Posterior cingulate gyrus (tissue), 11 donors: ENCODE measurements at places on chromosomes 3 and 15.

- DNase-seq = no peak
Measured at GRCh38 chr3:112074616-112075497, 11.3 kb upstream of the C3orf52 start.

DNA sequence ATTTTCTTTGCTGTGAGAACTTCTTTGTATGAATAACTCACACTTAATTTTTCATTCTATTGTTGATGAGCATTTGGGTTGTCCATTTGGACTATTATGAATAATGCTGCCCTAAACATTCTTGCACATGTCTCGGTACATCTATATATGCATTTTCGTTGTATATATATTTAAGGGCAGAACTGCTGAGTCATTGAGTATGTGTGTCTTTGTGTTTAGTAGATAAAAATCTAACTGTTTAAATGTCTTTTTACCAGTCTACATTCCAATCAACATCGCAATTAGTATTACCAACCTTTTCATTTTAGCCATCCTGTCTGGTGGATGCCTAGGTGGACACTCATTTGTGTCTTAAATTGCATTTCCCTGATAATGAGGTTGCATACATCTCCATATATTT is 144.4 kb downstream of the UACA start:
- no peak for DNase-seq

DNA sequence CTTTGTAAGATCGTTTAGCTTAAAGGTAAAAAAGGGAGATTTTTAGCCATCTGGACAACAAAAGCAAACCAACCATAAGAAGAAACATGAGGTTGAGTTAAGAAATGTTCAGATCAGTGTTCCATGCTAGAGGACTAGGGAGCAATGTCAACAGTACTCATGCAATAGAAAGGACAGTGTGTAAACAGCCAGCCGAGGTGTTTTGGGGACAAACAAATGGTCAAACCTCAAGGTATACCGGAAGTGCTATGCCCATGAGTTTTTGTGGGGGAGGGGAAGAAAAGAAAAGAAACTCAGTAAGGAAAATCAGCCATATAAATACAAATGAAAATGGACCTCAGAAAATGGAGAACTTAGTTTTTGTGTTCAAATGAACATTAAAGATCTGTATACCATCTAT is 289.5 kb upstream of the GRM7 start:
- DNase-seq = no peak

DNA sequence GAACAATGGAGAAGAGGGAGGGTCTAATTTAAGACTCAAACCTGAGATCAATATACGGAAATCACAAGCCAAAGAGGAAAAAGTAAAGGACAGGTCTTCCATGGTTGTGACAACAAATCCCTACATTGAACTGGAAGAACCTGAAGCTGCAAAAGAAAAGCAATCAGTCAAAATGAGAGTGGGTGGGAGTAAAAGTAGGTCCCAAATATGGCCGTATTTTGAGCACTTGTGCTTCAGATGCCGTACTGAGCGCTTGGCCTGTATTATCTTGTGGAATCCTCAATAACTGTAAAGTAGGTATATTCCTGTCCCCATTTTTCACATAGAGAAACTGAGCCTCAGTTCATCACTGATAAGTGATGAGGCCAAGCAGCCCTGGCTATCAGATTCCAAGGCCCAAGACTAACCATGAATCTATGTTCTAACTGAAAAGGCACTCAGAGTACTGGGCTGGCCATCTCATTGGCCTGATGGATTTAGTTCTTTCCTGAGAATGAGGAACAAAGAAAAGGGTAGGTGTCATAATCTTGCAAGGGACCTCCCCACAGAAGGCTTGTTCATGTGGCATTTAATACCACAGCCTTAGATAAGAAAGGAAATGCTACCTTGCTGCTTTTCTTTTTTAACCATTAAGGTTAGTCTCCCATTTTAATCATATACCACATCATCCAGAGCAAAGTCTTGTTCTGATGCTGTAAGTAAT is 52.5 kb downstream of the LRRN1 start:
- DNase-seq = no peak

GRCh38 chr3:14209581-14210289 is 31.1 kb downstream of the LSM3 start:
- no peak for DNase-seq
